A375 (cell line): ENCODE measurements at places on chromosomes 1 and 21. TPM values are rescaled to one million over a fixed set of nuclear protein-coding genes. Genes with fewer than 3 reads are reported as not detected.

The DPH2 gene
- total RNA-seq: 67.6 and 71.5 TPM in 2 replicates

The TMEM82 gene
- not detected in 2 replicates for total RNA-seq

The LRRC53 gene
- total RNA-seq: 0.08 TPM in 1 of 2 replicates, not detected in the other

The ZBTB37 gene
- total RNA-seq: 5.2 and 5.4 TPM in 2 replicates

The DNALI1 gene
- 0.41 TPM in 1 of 2 replicates, not detected in the other for total RNA-seq

The CD5L gene
- total RNA-seq: not detected in 2 replicates

The S100A11 gene
- total RNA-seq: 213 and 300 TPM in 2 replicates

The CFAP126 gene
- total RNA-seq: not detected in 2 replicates

The S100B gene
- 62.9 and 82.2 TPM in 2 replicates for total RNA-seq

The TRIM17 gene
- not detected in 2 replicates for total RNA-seq

The TAL1 gene
- total RNA-seq: 0.04 and 0.05 TPM in 2 replicates

The OVAAL gene
- not detected in 2 replicates for total RNA-seq

The KCND3 gene
- 0.11 TPM in 1 of 2 replicates, not detected in the other for total RNA-seq

The OLFML3 gene
- 0.53 and 0.90 TPM in 2 replicates for total RNA-seq
